Inflammatory macrophage (primary cell): ENCODE measurements at places on chromosomes 4 and X.

- no peak for DNase-seq
Measured at GRCh38 chr4:153804722-153805121, 15.8 kb upstream of the SFRP2 start.

DNA sequence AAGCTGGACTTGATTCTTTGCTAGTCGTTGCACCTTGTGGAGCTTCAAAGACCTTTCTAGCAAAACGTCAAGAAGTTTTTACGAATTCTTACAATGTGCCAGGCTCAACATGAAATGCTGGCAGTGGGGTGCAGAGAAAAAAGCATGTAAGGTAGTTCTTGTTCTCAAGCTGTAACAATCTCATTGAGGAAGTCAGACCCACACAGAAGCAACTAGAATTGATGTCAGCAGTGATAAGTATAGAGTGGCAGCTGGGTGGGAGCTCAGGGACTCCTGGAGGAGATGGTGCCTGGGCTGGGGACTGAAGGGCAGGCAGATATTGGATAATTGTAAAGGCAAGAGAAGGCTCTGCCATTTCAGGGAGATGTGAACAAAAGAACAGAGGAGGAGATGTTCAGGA lies 82.3 kb downstream of the ATG4A start:
- no peak for DNase-seq

- peak; percentile 74 for DNase-seq
Measured at GRCh38 chrX:65581661-65582339, 47.2 kb upstream of the LAS1L start.

DNA sequence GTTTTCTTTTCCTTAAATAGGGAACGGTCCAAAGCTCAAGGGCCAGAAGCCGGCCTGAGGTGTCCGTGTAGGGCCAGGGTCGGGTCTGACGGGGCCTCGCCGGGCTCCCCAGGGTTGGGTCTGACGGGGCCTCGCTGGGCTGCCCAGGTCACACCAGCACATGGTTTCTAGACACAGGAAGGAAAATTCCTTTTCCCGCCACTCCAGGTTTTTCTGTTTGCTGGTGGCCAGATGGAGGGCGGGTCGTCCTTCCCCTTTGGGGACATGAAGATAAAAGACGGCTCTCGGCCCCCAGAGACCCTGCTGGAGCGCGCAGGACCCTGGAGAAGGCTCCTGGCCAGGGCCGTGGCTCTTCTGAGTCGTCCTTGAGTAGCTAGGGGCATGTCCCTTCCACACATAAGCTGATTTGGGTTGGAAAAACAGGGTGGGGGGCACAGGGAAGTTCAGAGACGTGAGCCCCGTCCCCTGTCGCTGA lies 35.1 kb downstream of the PIGG start:
- no peak for DNase-seq

GRCh38 chr4:169327951-169328350 lies 57.2 kb upstream of the SH3RF1 start:
- DNase-seq = no peak

DNA sequence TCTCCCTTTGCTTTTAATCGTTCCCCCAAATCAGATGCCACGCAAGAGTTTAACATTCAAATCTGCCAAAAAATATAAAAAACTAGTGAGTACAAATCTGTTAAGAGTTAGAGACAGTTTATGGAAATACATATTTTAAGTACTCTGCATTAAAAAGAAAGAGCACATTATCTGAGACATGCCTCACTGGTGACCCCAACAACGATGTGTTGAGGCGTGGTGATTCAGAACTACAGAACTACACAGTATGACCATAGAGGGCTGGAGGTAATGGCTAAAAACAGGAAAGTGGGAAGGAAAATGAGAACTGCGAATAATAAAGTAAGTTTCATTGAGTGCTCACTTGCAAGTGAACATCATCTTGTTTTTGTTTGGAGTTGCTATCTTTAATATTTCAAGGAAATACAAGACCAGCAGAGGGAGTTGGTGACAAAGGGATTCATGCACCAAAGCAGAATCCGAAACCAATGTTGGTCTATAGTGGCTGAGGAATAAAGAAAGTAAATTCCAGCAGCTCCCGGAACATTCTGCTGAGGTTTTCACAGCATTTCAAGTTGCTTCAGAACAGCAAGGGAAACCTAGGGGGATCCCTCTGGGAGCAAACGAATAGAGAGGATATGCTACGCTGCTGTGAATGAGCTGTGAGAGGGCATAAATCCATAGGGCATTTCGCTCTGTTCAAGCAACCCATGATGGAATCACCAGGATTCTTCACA lies 92.2 kb downstream of the DCHS2 start:
- no peak for DNase-seq
